Cortex of kidney (tissue), 1 donor: ENCODE measurements at places on chromosomes 3 and 15.

- no peak for DNase-seq
Measured at GRCh38 chr3:8657804-8658305, 13.3 kb upstream of the SSUH2 start.

DNA sequence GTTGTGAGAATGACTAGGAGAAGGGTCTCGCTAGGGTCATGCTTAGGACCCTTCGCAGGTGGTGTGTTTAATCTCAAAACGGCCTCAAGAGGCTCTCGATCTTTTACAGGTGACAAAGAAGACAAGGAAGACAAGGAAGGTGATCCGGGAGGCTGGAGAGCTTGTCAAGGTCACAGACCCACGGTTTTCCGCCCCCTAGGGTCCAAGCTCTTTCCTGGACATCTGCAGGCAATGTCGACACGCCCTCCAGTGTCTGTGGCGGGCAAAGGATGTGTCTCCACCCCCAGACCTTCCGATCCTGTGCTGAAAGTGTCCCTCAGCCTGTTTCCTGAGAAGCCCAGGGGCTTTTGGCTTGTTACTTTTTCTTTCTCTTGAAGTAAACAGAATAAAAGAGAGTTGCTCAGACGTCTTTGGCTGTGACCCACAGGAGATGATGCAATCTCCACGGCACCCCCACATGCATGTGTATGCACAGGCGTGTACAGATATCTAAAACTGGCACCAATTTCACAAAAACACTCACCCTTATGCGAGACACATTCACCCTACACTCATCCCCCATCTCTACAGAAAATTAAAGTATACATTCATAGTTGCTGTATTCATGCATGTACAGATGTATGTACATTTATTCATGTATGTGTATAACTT, 108.8 kb downstream of the KLF13 start:
- DNase-seq: no peak

DNA sequence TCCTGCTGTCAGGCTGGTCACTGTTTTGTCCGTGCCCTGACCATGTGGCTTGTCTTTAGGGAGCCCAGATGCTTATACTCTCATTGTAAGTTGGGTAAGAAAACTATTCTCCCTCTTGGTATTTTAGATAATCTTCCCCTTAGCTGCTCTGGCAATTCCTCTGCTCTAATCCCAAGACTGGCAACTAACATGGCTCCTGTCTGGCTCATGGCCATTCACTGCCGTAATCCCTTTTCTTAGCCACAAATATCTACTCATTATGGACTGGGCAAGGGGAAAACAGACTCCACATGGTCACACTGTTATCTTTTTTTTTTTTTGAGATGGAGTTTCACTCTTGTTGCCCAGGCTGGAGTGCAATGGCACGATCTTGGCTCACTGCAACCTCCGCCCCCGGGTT, 38.8 kb downstream of the TYRO3 start:
- DNase-seq: no peak

- no peak for DNase-seq
Measured at GRCh38 chr15:69763831-69764230, 311.2 kb downstream of the RPLP1 start.

DNA sequence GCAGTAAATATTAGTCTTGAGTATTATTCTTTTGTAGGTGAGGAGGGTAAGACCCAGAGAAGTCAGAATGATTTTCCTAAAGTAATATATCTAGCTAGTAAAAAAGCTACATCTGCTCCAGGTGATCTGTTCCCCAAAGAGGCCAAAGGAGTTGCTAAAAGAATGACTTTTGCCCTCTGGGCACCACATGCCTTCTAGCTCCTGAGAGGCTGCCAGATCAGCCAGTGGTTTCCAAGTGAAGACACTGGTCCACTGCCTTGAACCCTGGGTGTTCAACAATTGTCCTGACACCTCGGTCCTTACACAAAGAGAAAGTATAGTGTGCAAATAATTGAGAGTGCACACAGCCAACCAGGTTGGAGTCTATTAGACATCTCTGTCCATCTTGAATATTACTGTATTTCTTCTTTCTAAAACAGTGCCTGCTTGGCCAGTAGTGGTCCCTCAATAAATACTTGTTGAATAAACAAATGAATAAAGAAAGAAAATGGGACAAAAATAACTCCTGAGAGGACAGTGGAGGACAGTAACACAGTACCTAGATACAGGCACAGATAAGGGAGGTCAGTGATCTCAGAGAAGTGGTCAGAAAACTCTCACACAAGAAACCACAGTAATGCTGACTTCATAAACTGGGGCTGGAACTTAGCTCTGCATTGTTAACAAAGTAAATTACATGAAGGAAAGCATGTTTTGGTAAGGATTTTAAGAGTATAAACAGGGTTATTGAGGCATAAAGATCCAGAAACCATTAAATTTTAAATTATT, 56.6 kb upstream of the CSTA start:
- no peak for DNase-seq

DNA sequence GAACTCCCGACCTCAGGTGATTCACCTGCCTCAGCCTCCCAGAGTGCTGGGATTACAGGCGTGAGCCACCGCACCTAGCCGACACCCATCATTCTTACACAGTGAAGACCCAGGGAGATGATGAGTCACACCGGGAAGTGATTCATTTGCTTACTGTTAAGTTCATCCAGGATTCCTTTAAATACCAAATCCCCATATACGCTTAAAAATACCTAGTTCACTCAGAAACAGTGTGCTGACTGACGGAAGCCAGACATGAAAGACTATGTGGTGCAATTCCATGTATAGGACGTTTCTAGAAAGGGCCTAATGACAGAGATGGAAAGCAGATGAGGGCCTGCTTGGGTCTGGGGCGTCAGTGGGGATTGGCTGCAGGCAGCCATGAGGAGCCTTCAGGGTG, 75.2 kb downstream of the APBA2 start:
- DNase-seq: no peak

DNA sequence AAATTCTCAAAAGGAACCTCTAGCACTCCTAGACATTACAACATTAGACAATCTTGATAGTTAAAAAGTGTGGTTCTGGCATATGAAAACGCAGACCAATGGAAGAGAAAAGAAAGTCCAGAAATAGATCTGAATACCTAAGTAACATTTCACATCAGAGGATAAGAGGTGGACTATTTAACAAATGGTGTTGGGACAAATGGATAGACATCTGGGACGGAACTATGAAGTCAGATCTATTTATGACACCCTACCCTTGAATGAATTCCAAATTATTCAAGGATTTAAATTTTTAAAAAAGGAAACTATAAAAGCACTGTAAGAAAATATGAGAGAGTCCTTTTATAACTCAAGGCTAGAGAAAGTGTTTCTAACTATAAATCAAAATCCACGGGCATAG, 111.3 kb downstream of the SCN11A start:
- DNase-seq: no peak

- DNase-seq: no peak
Measured at GRCh38 chr3:171149526-171150116, 123.1 kb upstream of the SLC2A2 start.

- no peak for DNase-seq
Measured at GRCh38 chr15:65396283-65396964, 18.6 kb upstream of the IGDCC3 start.

GRCh38 chr3:121493431-121493830, 52.4 kb downstream of the POLQ start:
- DNase-seq: no peak

- no peak for DNase-seq
Measured at GRCh38 chr3:174242311-174243041, 616.7 kb upstream of the NAALADL2 start.

- DNase-seq: no peak
Measured at GRCh38 chr3:46561951-46562350, 4.2 kb downstream of the LRRC2 start.

DNA sequence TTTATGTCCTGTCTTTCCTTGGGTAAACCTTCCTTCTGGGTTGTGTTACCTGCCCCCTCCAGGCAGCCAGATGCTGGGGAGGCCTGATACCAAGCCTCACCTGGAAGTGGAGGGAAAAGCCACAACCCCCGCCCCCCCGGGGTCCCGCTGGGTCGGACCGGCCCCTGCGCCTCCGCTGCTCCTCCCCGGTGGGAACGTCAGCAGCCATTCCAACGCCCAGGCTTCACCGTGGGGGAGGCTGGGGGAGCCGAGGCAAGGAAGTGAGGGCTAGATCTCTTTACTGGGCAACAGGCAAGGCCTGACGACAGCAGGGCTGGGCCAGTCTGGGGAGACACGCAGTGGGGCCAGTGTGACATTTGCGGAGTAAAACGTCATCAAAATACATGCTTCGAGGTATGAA, 53.0 kb upstream of the SNRPA1 start:
- no peak for DNase-seq

DNA sequence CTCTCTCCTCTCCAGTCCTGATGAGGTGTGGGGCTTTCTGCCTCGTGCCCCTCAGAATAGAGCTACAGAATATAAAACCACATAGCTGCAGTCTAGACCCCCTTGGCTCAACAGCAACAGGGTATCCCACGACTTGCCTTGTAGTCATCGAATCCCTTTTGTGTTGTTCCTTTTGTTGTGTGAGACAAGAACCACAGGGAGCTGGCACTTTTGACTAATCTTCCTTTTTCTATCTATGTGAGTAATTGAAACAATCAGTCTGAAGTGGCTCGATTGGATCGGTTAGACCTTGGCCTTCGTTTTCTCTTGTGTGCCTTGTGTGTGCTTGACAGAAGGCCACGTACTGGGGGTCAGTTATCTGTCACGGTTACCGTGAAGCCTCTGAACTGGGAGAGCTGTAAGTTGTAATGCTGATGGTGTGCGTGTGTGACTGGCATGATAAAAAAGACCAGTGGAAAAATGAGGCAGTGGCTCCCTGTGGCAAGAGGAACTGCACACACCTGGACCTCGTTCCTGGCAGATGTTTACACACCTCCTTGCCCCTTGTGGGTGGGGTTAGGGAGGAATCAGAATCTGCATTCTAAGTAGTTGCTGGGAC, 23.2 kb upstream of the IQCF6 start:
- no peak for DNase-seq

DNA sequence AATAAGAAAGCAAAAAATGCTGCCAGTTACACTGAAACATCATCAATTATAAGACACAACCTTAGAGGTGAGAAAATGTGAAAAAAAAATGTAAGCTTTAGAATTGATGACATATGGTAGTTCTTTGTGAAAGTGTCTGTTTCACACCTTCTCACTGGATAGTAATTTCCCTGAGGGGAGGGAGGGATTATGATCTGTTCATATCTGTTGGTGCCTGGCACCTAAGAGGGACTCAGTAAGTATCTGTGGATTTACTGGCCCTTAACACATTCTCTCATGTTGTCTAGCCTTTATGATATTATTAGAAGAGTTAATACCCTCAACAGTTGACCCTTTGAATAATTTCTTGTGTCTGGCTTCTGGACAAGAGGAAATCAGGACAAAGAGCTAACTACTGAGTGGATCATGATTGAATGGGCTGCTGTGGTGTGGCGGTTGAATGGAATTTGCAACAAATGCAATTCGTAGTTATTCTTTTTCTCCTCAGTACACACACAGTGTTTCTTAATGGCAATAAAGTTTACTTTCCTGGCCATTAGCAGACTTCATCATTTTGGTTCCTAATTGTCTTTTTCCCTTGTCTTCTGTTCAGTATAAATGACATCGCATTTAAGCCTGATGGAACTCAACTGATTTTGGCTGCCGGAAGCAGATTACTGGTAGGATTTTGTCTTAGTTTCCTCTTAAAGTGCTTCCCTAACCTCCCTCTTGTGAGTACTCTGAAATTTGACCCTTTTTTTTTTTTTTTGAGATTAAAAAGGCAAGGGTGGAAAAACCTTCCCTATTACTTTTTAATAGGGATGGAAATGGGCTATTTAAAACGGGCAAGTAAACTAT, 9.5 kb downstream of the IFT122 start:
- DNase-seq: no peak

- DNase-seq: no peak
Measured at GRCh38 chr3:59788801-59789200, 739.0 kb upstream of the CFAP20DC start.

DNA sequence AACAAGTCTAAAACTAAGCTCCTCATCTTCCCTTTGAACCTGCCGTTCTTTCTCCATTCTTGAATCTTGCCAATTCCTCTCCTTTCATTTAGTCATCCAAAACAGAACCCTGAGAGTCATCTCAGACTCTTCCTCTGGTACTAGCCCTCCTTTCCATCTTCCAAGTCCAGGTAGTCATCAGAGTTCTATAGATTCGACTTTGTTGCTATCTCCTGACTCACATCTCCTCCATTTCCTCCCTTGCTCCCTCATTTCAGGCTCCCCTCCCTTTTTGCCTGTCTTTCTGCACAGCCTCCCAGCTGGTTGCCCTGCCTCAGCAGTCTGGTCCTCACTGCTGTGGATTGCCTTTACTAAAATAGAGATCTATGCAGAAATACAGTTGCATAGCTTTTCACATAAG, 4.7 kb downstream of the ATG7 start:
- no peak for DNase-seq

GRCh38 chr3:22947851-22948250, 255.3 kb upstream of the UBE2E2 start:
- no peak for DNase-seq

GRCh38 chr15:50506121-50506520, 40.3 kb downstream of the USP50 start:
- no peak for DNase-seq

DNA sequence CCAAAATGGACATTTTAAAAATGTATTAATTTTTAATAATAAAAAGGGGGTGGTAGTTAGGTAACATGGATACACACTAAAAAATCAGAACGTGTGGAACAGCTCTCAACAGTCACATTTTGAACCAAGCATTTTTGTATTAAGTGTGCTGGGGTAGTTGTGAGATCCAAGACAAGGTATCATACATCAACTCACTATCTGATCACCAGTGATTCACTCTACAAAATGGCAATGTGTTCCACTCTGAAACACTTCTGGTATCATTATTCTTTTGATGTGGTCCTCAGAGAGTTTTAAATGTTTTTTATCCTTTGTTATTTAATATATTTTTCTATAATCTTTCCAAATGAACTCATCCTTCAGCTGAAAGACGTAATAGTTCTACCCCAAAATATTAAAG, 5.4 kb downstream of the HACL1 start:
- no peak for DNase-seq

GRCh38 chr15:26661748-26662147, 111.1 kb downstream of the GABRB3 start:
- DNase-seq: no peak

DNA sequence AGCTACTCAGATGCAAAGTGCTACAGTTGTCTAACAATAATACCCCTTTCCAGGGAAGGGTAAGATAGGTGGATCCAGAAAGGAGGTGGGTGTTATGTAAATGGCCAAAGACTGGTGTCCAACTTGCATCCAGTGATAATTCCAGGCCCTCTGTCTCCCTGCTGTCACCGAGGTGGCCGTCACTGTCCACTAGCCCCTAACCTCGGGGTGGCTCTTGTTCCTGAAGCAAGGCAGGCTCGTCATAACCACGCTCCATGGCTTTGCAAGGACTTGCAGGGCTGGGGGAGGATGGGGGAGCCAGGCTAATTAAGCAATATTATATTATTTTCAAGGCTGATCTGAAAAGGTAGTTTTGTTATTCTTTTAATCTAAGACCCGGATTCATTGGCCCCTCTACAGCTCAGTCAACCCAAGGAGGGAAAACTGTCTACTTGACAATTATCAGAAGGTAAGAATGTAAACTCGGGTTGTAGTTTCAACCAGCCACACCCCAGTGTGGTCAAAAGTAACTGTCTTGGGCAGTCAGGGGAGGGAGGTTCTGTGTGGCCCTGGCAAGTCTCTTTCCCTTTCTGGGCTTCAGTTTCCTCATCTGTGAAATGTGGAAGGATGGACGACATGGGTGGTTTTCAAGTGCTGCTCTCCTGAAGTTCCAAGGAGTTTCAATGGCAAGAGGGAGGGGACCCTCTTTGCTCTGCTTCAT, 220.1 kb upstream of the BHLHE40 start:
- DNase-seq: no peak
